GM13977 (cell line): ENCODE measurements at places on chromosomes 3 and 15.
A peak's percentile ranks its signal among the peaks of the same experiment; 100 is the strongest.

GRCh38 chr15:28185148-28185895, 86.2 kb upstream of the OCA2 start:
- no peak for DNase-seq

GRCh38 chr3:169836078-169836941, 23.6 kb upstream of the LRRC34 start:
- peak; percentile 55 for DNase-seq

DNA sequence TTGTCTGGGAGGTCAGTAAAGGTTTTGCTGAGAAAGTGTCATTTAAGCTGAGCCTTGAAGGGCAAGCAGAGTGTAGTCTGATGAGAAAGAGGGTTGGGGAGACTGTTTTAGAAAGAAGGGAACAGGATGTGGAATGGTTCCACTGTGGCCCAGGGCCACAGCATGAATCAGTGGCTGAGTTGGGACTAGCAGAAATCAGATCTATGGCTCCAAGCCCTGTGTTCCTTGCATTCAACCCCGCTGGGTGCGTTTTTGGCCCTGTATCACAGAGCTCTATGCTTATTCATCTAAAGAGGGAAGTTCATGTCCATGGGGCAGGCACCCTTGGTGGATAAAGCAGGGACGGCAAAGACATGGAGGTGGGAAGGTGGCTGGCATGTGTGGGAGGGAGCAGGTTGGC, 151.3 kb downstream of the CACNA1D start:
- no peak for DNase-seq

GRCh38 chr3:11274566-11275142, 2.5 kb downstream of the ATG7 start:
- DNase-seq, result no peak

DNA sequence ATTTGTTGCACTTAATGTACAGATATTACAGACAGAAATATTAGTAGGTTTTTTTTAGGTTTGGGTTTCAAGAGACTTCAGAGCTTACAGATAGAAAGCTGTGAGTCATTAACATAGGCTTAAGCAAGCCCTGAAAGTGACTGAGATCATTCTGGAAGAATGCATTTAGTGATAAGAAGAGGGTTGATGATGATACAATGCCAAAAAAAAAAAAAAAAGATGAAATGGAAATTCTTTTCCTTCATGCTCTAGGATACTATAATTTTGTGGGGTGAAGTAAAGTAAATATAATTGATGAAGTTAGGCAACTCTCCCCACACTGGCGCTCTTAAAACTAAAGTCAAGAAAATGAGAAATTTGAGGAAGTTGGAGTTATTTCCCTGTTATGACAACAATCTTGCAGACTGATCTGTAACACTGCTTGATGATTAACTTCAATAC, 169.4 kb upstream of the ZNF385D start:
- DNase-seq, result no peak

GRCh38 chr3:56747150-56747549, 54.6 kb downstream of the ARHGEF3 start:
- DNase-seq, result no peak

DNA sequence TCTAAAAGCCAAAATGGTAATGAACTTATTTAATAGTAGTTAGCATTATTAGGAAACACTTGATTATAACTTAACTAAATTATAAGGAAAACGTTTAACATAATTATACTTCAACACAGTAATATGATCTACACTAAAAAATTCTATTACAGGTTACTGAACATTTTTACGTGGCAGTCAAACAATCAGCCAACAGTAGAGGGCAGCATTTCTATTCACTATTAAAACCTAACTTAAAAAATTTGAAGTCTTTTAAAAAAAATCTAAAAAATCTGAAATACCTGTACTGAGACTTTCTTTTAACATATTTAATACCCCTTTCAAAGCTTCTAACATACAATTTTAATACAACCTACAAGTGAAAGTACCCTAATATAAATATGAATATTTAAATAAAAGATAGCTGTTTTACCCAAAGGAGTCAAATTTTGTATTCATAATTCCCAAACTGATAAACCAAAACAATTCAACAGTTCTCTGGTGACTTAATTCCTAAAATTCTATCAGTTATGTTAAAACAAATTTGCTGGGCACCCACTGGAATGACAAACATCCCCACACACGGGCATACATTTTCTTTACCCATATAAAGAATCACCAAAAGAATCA, 41.5 kb downstream of the DLG1 start:
- DNase-seq, result peak; percentile 13

DNA sequence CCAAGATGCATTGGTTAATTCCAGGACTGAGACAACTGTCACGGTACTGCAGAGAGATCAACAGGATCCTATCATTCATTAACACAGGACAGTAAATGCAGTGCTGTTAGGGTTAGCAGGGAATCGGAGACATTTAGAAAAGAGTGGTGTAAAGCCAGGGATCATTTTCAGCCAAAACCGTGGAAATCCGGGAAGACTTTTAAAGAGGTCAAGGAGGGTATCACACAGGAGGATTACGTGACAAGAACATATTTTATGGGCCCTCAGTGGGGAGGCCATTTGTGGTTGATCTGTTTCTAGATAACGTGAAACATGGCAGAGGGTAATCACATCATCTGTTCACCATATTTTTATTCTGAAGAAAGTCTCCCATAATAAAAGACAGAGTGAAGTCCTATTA, 216.1 kb downstream of the PTPRG start:
- no peak for DNase-seq

- no peak for DNase-seq
Measured at GRCh38 chr15:87576486-87577176, 679.9 kb downstream of the NTRK3 start.

- peak; percentile 4 for DNase-seq
Measured at GRCh38 chr3:148366743-148367410, 330.8 kb upstream of the AGTR1 start.

GRCh38 chr3:132245552-132246142, 71.6 kb upstream of the ACP3 start:
- DNase-seq, result no peak

DNA sequence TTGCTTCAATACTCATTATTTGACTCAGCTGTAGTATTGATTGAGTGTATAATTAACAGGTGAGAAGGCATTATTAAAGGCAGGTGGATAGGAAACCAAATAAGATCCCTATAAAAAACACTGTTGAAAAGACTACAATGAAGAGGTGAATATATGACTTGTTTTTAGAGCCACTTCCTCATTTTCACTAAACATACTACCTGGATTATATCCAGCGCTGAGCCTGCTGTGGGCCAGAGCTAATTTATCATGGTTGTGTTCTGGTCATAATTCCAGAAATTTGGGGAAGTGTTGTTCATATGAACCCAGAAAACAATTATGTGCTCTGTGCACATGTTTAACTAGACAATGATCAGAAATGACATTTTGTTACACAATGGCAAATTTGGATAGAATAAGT, 235.3 kb upstream of the MME start:
- no peak for DNase-seq

GRCh38 chr3:65992106-65992505, 46.6 kb downstream of the MAGI1 start:
- DNase-seq, result no peak

GRCh38 chr3:118990823-118991560, 43.7 kb downstream of the IGSF11 start:
- DNase-seq, result no peak

DNA sequence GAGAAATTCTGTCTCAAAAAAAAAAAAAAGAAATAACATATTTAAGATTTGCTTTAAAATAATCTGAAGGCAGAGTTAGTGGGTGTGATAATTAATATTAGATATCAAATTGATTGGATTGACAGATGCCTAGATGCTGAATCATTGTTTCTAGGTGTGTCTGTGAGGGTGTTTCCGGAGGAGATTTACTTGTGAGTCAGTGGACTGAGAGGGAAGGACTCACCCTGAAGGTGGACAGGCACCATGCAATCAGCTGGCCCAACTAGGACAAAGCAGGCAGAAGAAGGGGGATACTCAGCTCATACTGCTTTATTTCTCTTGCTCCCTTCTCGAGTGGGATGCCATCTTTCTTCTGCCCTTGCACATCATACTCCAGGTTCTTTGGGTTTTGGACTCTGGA, 16.7 kb upstream of the RPL24 start:
- DNase-seq, result no peak

GRCh38 chr3:6928064-6928463, 67.1 kb downstream of the GRM7 start:
- DNase-seq, result no peak

GRCh38 chr3:24686808-24687207, 192.2 kb upstream of the THRB start:
- DNase-seq, result no peak

- DNase-seq, result no peak
Measured at GRCh38 chr3:112377568-112378071, 44.7 kb downstream of the CD200 start.

DNA sequence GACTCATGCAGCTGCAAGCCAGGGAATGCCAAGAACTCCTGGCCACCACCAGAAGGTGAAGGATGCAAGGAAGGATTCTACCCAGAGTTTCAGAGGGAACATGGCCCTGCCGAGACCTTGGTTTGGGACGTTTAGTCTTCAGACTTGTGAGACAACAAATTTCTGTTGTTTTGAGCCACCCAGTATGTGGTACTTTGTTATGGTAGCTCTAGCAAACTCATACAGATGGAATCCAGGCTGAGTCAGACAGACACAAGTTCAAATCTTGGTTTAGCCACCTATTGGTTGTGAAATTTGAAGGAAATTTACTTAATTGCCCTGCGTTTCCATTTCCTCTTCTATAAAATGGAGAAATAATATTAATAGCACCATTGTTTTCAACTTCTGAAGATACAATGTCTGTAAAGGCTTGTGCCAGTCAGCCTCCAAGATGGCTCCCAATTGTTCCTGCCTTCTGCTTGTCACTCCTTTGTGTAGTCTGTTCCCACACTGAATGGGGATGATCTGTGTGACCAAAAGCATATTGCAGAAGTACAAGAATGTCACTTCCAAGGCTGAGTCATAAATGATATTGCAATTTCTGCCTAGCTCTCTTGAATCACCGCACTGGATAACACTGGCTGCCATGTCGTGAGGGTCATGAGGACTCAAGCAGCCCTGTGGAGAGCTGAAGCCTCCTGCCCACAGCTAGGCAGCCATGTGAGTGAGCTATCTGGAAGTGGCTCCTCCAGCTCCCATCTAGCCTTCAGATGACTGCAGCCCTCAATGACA, 223.5 kb upstream of the PROK2 start:
- DNase-seq, result no peak

DNA sequence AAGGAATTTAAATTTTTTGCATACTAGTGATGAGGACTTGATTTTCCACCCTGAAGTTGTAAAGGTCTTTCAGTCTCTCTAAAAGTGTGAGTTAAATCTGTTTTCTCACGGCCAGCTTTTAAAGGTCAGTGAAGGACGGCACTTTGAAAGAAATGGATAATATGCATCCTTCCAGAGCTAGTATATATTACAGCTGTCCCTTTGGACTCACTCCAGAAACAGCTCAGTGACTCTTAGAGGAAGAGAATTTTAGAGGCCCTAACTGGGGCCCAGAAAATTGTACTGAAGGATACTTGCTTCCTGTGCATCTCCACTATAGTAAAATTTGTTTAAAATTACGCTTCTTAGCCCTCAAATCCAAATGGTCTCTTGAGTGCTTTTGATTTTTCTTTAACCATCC, 41.6 kb downstream of the PIK3CA start:
- DNase-seq, result no peak

DNA sequence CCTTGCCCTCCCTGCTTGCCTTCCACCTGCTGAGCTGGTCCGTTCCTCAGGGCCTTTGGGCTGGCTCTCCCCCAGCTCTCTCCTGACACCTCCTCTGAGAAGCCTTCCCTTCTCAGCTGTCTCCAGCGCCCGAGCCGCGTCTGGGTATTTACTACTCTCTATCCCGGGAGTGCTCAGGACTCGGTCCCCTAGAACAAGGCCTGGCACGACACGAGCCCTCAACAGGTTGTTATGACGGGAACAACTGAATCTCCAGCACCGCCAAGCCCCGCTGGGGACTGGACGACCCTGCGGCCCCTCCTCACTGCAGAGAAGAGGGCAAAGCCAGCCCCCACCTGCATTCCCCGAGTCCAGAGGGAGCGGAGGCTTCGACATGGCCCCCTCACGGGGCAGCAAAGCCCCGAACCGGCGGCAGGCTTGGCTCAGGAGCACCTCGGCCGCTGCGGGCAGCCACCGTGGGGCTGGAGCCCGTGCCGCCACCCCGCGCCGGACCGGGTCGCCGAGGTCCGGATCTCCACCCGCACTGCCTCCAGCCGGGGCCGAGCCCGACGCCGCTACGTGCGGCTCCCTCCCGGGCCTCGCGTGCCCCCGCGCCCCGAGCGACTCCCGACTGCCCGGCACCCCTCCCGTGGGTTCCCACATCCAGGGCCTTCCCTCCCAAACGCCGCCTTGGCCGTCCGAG, 792 bp downstream of the TPRA1 start:
- no peak for DNase-seq

- no peak for DNase-seq
Measured at GRCh38 chr3:50442945-50443579, 60.4 kb downstream of the CACNA2D2 start.

DNA sequence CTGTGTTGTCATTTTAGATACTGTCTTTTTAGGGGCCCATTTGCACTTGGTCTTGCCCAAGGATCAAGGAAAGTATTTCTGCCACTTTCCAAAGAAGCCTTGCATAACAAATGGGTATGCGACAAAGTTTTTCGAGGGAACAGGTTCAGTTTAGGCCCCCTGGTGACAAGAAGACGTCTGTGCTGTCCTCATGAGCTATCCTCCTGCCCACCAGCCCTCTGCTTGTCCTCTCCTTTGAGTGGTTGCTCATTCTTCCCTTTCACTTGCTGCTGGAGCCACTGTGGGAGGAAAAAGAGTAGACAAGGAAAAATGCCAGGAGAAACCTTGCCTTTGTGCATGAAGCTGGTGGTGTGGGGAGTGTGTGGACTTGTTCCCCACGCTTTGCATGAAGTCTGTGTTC, 171.9 kb downstream of the CACNA2D3 start:
- no peak for DNase-seq

GRCh38 chr3:69649120-69650065, 89.9 kb upstream of the MITF start:
- no peak for DNase-seq

- no peak for DNase-seq
Measured at GRCh38 chr3:88742106-88742505, 365.3 kb upstream of the EPHA3 start.

DNA sequence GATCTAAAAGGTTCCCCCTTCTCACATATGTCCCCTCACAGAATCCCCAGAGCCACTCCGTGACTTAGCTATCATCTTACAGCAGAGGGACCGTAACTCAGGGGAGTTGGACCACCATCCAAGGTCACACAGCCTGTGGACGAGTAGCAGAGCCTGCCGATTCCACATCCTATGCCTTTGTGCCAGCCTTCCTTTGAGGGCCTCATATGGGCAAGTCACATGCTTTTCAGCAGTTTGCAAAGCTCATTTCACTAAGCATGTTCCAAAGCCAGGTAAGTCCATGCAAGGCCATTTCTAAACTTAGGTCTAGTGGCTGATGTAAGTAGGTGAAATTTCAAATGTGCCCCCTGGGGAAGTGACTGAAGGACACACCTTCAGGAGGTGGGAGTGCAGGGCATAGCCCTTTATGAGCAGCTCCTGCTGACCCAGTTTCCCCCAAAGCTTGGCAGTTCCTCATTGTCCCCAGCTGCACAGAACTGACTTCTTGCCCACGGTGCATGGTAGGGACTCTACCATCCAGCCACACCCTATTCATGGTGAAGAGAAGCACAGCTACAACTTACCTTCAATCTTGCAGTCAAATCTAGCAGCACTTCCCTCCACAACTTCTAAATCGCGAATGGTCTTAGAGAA, 33.3 kb upstream of the HACD2 start:
- no peak for DNase-seq
